ENCODE measurements at places on chromosomes 2 and 18.

DNA sequence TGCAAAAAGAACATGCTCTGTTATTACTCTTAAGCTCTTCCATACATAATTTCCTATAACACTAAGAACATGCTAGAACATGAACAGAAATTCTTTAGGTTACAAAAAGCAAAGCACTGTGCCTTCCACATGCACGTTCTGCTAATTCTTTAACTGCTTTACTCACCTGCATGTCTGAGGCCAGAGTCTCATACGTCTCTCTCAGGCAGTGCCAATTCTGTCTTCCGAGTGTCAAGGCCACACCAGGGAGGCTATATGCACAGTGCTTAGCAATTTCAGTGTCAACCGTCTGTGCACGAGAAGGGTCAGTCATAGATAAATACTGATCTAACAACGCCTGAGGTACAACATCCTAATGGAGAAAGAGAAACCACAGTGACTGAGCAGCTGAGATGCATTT is 55.1 kb downstream of the PPP4R1 start:
- DNase-seq = no peak

DNA sequence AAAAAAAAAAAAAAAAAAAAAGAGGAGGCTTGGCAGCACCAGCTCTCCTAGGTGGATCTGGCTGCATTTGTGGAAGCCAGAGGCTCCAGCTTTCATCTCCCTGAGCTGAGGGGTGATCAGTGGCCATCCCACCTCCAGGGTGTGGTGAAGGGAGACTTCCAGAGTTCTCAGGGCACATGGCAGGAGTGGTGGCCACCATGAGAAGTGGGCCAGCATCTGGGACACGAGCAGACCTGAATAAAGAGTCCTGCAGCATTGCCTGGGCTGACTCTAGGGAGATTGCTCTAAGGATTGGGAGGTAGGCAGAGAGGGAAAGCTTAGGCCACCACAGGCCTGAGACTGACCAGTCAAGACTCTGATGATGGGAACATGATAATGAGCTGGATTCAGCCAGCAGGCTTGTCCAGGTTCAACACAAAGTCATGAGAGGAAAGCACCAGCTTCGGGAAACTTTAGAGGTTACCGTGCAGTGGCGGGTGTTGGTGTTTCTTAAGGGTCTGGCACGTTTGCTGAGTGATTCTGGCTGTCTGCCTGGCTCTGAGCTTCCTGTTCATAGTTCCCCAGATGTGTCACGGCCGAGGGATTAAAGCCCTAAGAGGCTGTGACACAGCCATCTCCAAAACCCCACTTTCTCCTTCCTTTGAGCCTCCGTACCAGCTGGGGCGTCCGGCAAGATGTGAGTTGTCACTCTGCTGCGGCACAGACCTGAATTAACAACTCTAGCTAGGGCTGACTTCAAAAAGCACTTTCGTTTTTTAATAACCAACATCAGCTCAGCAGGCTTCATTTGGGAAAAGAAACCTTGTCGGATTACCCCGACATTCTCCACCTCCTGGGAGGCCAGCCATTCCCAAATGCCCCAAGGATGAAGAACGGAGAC is 38.3 kb upstream of the IL1R1 start:
- DNase-seq = peak; percentile 45

DNA sequence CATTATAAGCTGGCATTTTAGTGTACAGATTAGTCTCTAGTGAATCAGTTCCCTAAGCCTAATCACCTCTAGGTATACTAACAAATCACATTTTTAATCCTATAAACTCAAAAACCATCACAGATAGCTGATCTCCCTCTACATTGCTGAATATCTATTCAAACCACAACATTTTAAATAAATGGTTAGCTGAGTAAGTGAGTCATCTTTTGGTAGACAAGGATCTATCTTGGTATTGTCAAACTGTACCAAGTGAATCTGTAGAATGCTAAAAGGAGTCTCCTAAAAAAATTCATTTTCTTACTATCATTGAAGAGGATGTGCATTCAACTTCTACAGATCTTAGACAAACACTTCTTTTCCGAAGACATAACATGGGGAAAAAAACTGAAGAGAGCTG is 40.7 kb downstream of the INO80D start:
- DNase-seq = no peak

- DNase-seq = no peak
Observed at GRCh38 chr2:222753251-222753824, 81.9 kb downstream of the MOGAT1 start.

- DNase-seq = no peak
Observed at GRCh38 chr2:189018631-189019030, 44.5 kb downstream of the COL3A1 start.

- no peak for DNase-seq
Observed at GRCh38 chr2:219289537-219290361, 10.6 kb downstream of the DNAJB2 start.

GRCh38 chr2:21710031-21710430 is 586.3 kb downstream of the TDRD15 start:
- no peak for DNase-seq

DNA sequence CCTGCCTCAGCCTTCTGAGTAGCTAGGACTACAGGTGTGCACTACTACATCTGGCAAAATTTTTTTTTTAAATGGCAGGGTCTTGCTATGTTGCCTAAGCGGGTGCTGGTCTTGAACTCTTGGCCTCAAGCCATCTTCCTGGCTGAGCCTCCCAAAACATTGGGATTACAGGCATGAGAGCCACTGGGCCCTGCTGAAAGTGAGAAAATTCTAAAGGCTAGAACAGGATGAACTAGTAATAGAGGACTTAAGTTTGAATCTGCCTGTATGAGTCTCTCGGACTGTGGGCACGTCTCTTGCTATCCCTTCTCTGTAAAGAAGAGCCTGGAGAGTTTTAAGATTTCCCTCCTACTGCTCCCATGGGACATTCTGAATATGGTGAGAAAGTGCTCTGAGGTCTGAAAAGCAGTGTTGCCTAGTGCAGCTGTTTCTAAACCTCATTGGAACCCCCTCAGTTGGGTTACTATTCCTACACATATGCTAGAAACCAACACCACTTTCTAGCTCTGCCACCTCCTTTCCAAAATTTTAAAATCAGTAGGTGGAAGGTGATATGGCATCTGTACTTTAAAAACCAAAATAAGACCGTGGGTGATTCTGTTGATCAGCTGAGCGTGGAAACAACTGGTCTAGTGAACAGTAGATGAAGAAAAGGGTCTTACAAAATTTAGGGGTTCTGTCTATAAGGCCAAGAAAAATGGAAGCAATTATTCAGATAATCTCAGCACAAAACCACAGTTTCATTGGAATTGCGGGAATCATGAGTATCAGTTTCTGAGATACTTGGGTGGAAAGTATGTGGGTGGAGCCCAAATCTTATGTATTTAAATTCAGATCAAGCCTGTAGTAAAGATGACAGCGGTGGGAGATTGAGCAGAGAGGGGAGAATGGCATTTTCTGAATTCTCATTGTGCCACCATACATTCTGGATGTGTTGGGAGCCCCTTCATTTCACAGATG is 259.8 kb upstream of the CXCR4 start:
- DNase-seq = no peak

DNA sequence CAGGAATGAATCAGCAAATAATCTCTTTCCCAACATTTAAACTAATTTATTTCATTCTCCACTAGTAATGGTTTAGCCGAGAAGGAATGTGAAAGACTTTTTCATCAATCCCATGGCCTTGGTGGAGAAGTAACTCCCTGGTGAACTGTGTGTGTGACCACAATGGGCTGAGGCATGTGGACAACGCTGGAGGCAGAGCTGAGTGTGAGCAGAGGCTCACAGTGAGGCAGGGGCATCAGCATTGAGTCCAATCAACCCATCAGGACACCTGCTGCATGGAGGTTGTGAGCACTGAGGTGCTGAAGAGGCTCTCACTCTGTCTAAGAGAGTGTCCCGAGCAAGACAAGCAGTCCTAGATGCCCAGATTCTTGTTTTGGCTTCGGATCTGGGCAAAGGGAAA is 78.6 kb downstream of the ZNF519 start:
- no peak for DNase-seq

- DNase-seq = no peak
Observed at GRCh38 chr18:12290086-12290485, 18.0 kb upstream of the TUBB6 start.

DNA sequence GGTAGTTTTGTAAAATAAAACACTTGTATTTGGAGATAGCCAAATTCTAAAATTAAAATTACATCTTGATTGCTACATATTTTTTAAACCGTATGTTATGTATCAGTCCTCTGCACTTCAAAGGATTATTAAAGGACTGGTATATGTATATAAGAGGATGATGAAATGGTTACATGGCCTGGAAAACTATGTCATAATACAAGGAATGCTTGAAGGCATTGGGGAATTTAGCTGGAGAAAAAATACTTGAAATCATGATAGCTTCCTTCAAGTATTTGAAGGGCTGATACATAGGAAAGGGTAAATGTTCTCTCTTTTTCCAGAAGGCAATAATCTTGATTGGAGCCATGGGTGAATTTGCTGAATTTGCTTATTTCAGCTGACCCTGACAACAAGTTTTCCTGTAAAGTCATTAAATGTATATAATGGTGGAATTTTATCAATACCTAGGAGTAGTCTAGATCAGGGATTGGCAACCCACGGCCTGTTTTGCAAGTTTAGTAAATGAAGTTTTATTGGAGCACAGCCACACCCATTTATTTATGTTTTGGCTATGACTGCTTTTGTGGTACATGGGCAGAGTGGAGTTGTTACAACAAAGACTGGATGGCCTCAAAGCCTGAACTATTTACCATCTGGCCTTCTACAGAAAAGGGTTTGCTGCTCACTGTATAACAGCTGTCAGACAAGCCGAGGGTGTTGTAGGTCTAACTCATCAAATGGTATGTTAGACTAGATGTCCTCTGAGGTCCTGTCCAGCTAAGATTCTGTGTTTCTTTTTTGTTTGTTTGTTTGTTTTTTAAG is 34.4 kb downstream of the ACYP2 start:
- DNase-seq = no peak

GRCh38 chr2:187263675-187264560 is 184.1 kb downstream of the CALCRL start:
- DNase-seq = no peak
